ENCODE measurements at places on chromosomes 7 and 10. TPM values are rescaled to one million over a fixed set of nuclear protein-coding genes. Genes with fewer than 3 reads are reported as not detected.

The CSGALNACT2 gene
- polyA plus RNA-seq = 4.8 TPM

The LRGUK gene
- 0.19 TPM for polyA plus RNA-seq

GRCh38 chr10:76113952-76114351 lies 682.5 kb downstream of the LRMDA start:
- peak; percentile 56 for DNase-seq

The ENTPD1 gene
- polyA plus RNA-seq = 5.2 TPM

The SPOCK2 gene
- polyA plus RNA-seq = 103 TPM

The CBLL1 gene
- 5.6 TPM for polyA plus RNA-seq

DNA sequence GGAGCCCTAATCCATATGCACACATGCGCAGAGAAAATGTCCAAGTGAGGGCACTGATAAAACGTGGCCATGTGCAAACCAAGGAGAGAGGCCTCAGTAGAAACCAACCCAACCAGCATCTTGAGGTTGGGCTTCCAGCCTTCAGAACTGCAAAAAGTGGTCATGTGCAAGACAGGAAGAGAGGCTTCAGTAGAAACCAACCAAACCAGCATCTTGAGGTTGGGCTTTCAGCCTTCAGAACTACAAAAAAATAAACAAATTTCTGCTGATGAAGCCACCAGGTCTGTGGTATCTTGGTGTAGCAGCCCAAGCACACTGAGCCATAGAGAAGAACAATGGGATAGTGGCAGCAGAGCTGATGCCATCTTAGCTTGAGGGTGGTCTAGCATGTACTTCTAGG lies 371.5 kb downstream of the CALN1 start:
- DNase-seq = no peak

The MCU gene
- polyA plus RNA-seq = 18.6 TPM

GRCh38 chr10:102644066-102644645 lies at the start of gene TRIM8:
TRIM8 (plus strand) TSS chr10:102644479; CDS start chr10:102644618, 139 bp downstream.
- DNase-seq = no peak

GRCh38 chr7:84162125-84162524 lies 32.5 kb downstream of the SEMA3A start:
- no peak for DNase-seq

GRCh38 chr7:44281811-44282600 lies 43.4 kb downstream of the CAMK2B start:
- peak; percentile 42 for DNase-seq

DNA sequence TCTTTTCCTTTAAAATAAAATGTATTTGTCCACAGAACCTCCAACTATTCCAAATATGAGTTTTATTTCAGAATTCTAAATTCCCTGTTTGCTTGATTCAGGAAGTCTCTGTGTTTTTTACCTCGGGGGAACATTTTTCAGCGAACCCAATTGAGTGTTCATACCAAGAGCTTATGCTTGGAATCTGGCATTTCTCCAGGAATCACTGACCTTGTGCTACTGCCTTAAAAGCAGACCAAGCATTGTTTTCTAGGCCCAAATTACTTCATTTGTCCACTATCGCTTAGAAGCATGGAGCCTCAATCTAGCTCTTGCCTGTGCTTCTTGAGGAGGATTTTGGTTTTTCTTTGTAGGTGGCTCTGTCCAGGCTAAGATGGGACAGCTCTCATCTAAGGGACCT lies 59.4 kb downstream of the EBLN1 start:
- DNase-seq = no peak

- DNase-seq = no peak
Observed at GRCh38 chr10:50554995-50555568, 68.7 kb downstream of the SGMS1 start.

- DNase-seq = no peak
Observed at GRCh38 chr7:144824360-144824759, 11.5 kb downstream of the TPK1 start.

- DNase-seq = peak; percentile 79
Observed at GRCh38 chr10:62818426-62819011, 2.4 kb upstream of the EGR2 start.

- DNase-seq = no peak
Observed at GRCh38 chr7:113119429-113119828, 1.1 kb upstream of the SMIM30 start.

GRCh38 chr10:120688928-120689327 lies 162.2 kb upstream of the WDR11 start:
- no peak for DNase-seq

- no peak for DNase-seq
Observed at GRCh38 chr10:4720463-4720862, 105.5 kb upstream of the AKR1E2 start.

GRCh38 chr7:156094350-156095146 lies 282.3 kb upstream of the SHH start:
- DNase-seq = no peak

The HYAL4 gene
- 0.24 TPM for polyA plus RNA-seq

DNA sequence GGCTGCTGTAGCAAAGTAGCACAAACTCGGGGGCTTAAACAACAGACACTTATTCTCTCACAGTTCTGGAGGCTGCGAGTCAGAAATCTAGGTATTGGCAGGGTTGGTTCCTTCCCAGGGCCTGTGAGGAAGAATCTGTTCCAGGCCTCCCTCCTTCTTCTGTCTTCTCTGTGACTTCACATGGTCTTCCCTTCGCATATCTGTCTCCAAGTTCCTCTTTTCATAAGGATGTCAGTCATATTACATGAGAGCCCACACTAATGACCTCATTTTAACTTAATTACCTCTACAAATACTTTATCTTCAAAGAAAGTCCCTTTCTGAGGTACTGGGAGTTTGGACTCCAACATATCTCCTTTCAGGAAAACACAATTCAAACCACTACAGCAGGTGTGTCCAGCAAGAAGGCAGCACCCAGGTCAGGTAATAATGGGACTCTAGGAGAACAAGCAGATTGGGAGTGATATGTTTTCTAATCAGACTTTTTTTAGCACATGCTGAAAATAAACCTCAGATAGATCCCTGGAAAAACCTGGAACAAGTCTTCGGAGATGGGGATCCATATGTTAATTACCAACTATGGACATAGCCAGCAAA lies 11.7 kb downstream of the CREB5 start:
- DNase-seq = no peak

The LIPJ gene
- not detected for polyA plus RNA-seq

- DNase-seq = no peak
Observed at GRCh38 chr10:31956200-31956946, 27.7 kb upstream of the ARHGAP12 start.

- no peak for DNase-seq
Observed at GRCh38 chr10:71542478-71542877, 145.8 kb downstream of the CDH23 start.

The LRIT1 gene
- not detected for polyA plus RNA-seq
